Stimulated activated CD8-positive, alpha-beta memory T cell treated with anti-CD3 and anti-CD28 coated beads, Interleukin-4, amount 100 ng/mL, for 1 hour (primary cell): ENCODE measurements at places on chromosomes 4 and X.

DNA sequence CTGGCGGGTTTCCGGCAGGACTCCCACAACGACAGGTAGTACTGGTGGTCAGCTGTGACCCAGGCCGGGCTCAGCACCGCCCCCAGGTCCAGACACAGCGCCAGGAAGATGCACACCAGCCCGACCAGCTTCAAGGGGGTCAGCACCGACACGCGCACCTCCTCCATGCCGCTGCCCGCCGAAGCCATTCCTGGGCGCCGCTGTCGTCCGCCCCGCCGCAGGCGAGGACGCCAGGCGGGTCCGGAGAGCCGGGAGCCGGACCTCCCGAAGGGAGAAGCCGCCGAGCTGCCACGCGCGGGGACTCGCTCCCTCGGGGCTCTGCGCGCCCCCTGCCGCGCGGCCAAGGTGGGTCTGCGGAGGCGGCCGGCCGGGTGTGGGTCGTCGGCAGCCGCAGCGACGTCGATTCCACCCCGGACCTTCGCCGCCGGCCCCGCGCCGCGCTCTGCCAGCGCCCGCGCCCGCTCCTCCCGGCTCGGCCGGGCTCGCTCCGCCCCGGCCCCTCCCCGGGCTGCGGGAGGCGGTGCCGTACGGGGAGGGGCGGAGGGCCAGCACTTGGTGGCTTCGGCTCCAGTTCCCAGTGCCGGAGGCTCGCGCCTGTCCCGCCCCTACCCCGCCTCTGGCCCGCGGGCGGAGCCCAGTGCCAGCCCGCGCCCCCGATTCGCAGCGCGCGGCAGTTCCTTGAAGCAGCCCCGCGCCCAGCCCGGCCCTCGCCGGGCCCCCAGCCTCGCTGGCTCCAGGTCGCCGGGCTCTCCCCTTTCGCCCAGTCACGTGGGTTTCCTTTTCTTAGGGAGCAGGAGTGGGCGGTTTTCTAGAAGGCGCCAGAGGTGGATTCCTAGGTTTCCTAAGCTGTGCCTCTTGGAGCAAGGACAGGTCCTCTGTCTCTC lies at the start of gene TMEM47:
Gene TMEM47, minus strand, starts transcription at position 444 of the 884 bp plus-strand sequence. Its CDS starts 256 bp downstream, at position 188.
- no peak for DNase-seq

GRCh38 chr4:7803992-7804755 lies 135.5 kb downstream of the AFAP1 start:
- DNase-seq, result peak; percentile 53

DNA sequence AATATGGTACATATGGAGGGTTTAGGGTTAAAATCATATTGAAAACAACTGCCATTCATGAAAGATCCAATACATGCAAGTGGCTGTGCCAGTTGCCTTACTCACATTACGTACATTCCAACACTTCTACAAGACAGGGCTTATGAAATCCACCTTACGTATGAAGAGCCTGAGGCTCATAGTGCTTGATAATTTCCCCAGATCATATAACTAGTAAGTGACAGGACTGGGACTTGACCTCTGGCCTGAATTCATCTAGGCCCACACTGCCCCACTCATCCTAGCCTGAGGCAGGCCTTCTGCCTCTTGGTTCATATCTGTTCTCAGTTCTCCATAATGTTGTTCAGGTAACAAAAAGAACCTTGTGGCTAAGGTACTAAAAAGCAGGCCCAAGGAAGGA lies 226.3 kb downstream of the FGF13 start:
- DNase-seq, result no peak

- no peak for DNase-seq
Measured at GRCh38 chrX:49071877-49072711, 1.7 kb downstream of the PRAF2 start.

GRCh38 chrX:40808203-40808602 lies 72.9 kb upstream of the MED14 start:
- DNase-seq, result no peak

GRCh38 chrX:146602246-146602645 lies 207.3 kb upstream of the CXorf51B start:
- no peak for DNase-seq

- DNase-seq, result no peak
Measured at GRCh38 chr4:134027931-134028330, 173.7 kb downstream of the PABPC4L start.

DNA sequence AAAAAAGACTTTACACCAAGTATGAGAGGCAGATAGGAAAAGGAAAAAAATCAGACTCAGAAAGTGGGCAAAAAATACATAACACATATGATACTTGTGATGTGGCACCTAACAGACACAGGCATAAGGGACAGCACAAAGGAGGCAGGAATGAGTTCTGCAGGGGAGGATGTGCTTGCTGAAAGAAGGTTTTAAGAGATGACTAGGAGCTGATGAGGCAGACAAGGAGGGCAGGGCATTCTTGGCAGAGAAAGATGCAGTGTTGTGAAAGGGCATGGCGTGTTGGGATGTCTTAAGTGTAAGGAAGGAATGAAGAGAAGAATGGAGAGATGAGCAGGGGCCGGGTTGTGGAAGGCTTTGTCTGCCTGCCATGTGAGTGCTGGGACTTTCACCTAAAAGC lies 49.7 kb upstream of the TMEM154 start:
- no peak for DNase-seq

GRCh38 chrX:9770319-9770718 lies 4.7 kb upstream of the GPR143 start:
- DNase-seq, result no peak

DNA sequence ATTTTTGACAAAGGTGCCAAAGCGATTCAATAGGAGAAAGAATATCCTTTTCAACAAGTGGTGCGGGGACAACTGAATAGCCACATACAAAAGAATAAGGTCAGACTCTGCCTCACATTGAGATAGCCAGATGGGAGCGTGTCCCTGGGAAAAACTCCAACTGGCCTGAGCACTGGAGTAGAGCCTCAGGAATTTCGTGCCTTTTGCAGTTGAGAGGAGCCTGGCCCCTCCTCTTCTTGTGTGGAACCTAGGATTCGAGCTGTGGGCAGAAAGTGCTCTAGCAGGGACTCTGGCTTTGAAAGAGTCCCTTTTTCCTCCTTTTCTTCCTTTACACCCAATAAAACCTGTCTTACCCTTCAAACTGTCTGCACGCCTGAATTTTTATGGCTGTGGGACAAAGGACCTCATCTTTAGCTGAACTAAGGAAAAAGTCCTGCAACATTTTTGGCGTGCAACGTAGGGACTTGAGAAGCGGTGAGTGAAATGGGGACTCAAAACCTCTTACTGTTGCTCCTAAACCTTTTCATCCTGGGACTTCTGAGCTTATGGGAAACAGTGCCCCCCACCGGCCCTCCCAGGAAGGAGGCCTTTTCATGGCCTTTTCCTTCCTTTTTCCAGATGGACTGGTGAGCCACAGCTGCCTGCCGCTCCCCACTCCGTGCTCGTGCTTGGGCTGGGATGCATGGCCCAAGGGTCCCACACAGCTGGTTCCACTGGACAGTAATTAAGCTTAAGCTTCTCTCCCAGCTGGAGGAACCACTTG lies 68.6 kb downstream of the BMP15 start:
- DNase-seq, result no peak

- no peak for DNase-seq
Measured at GRCh38 chr4:98605216-98605615, 53.2 kb downstream of the TSPAN5 start.
